ENCODE measurements at places on chromosomes 1 and 21.

GRCh38 chr1:18142969-18143368 lies 35.4 kb downstream of the IGSF21 start:
- DNase-seq = no peak

DNA sequence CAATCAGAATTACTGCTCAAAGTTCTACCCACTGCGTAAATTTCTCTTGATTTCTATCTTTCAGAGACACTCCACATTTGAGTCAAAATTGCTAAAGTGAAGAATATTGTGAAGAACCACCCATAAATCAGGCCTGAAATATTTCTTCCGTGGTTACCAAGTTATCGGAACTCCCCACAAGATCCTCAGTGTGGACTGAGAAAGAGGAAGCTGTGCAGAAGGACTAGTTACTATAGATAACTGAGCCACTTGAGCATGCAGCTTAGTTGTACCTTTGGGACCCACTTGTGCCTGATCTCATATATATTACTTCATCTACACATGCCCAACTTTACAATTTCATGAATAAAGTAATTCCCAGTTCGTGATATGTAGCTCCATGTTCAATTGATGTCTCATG lies 18.4 kb downstream of the RWDD3 start:
- DNase-seq = no peak

- peak; percentile 75 for DNase-seq
These were observed 26.6 kb downstream of the SMAP2 start for GRCh38 chr1:40399984-40400704.

- peak; percentile 52 for DNase-seq
These were observed 68.1 kb downstream of the RPS6KA1 start for GRCh38 chr1:26597629-26598039.

- no peak for DNase-seq
These were observed 12.0 kb upstream of the FMO2 start for GRCh38 chr1:171173069-171173468.

DNA sequence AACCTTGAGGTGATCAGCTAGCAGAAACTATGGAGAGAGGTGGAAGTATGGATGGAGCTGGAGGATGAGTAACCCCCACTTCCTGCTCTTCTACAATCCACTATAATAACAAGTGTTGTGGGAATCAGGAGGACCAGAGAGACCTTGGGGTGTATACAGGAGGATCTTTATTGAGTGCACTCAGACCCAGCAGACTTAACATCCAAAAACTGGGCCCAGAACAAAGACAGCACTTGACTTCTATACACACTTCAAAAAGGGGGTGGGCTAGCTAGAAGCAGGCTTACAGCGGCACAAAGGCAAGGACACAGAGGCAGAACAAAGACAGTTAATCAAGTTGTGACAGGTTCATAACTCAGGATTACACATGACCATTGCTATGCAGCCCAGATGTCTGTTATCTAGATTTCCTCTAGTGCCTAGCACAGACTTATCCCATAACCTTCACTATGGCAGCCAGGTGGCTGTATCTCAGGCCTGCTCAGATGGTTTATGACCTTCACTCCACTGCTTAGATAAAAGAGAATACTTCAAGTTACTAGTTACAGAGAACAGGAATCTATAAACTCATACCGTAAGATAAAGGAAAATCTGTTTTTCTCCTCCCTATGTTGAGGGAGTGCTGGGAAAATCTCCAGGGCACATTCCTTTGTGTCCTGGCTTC lies 36.1 kb upstream of the PADI2 start:
- no peak for DNase-seq

GRCh38 chr1:113872219-113872935 lies 865 bp upstream of the PTPN22 start:
- DNase-seq = no peak

- peak; percentile 8 for DNase-seq
These were observed 65.7 kb upstream of the CNTN2 start for GRCh38 chr1:204977318-204977717.

DNA sequence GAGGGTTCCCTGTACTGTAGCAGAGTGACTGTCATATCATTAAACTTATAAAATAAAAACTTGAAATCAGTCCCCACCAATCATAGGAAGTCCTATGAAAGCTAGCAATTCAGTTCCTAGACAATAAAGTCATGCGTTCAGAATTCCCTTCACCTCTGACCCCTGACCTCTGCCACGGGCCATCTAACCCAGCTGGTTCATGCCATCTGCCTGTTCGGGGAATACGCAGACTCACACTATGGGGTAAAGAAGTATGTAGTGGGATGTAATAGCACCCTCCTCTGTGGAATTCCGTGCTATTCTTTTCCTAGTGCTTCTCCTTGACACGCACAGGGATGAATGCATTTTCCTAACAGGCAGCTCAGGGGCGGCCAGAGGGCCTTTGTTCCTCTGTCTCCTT lies 2.1 kb downstream of the GSTM4 start:
- DNase-seq = no peak

GRCh38 chr1:70659891-70660290 lies 248.8 kb downstream of the CTH start:
- DNase-seq = no peak

DNA sequence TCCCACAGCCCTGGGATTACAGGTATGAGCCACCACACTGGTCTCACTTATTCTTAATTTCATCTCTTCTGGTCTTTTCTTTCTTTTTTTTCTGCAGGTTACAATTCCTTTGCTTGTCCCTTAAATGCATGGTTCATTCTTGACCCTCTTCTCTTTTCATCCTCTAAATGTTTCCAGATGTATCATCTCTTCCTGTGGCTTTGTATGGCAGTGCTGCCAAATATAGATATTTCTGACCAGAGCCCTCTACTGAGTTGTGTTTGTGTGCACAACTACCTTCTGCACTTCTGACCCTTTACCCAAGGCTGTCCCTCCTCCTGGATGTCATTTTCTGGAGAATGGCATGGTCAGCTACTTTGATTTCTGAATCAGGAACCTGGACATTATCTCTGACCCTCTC lies 32.5 kb downstream of the OLFML3 start:
- no peak for DNase-seq

GRCh38 chr1:94865360-94865759 lies 45.2 kb downstream of the SLC44A3 start:
- DNase-seq = no peak

Measured in activated CD4-positive, alpha-beta T cell treated with anti-CD3 and anti-CD28 coated beads, Interleukin-2, Interleukin-4, amounts not matched to agents 100 ng/mL and 50 ng/mL, durations not matched to agents 16 hours and 8 hours (primary cell).